ENCODE measurements at places on chromosomes 7 and 10. TPM values are rescaled to one million over a fixed set of nuclear protein-coding genes. Genes with fewer than 3 reads are reported as not detected.

DNA sequence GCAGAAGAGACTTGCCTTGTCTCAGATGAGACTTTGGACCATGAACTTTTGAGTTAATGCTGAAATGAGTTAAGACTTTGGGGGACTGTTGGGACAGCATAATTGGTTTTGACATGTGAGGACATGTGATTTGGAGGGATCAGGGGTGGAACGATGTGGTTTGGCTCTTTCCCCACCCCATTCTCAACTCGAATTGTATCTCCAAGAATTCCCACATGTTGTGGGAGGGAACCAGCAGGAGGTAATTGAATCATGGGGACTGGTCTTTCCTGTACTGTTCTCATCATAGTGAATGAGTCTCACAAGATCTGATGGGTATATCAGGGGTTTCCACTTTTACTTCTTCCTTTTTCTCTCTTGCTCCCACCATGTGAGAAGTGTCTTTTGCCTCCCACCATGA lies 229.7 kb upstream of the KCND2 start:
- no peak for DNase-seq
- H3K27me3 ChIP-seq: 0 out of 2 replicates have a peak, but pooled peaks cover 4% of the 10 kb centered on the region
- no peak overlapping the region for H3K27ac ChIP-seq
- no peaks in the 10 kb centered on the region for H3K4me1 ChIP-seq

GRCh38 chr7:139159900-139160675 lies 50.6 kb upstream of the ZC3HAV1 start:
- H3K4me1 ChIP-seq: no peaks in the 10 kb centered on the region
- H3K27ac ChIP-seq: no peak overlapping the region
- H3K27me3 ChIP-seq: no peaks in the 10 kb centered on the region
- DNase-seq: no peak
- H3K4me3 ChIP-seq: no peak overlapping the region
- H3K36me3 ChIP-seq: no peaks in the 10 kb centered on the region

GRCh38 chr7:44707558-44708230 lies 41.0 kb upstream of the ZMIZ2 start:
- no peaks in the 10 kb centered on the region for H3K4me1 ChIP-seq
- no peaks in the 10 kb centered on the region for H3K27me3 ChIP-seq
- no peak overlapping the region for H3K27ac ChIP-seq
- H3K4me3 ChIP-seq: no peak overlapping the region
- DNase-seq: no peak

DNA sequence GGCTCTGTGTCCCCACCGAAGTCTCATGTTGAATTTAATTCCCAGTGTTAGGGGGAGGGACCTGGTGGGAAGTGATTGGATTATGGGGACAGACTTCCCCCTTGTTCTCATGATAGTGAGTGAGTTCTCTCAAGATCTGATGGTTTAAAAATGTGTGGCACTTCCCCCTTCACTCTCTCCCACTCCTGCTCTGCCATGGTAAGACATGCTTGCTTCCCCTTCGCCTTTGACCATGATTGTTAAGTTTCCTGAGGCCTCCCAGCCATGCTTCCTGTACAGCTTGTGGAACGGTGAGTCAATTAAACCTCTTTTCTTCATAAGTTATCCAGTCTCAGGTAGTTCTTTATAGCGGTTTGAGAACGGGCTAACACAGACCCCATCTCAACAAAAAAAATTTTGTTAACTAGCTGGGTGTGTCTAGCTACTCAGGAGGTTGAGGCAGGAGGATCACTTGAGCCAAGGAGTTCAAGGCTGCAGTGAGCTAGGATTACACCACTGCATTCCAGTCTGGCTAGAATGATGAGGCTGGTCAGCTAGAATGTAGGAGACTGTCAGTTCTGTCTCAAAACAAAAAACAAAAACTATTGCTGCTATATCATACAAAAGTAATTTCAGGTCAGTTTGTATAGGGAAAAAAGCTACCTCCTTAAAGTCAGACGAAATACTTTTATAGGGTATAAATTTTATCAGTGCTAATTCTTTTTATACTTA lies 57.7 kb downstream of the ATAD1 start:
- H3K36me3 ChIP-seq: no peaks in the 10 kb centered on the region
- no peaks in the 10 kb centered on the region for H3K4me1 ChIP-seq
- no peak overlapping the region for H3K27ac ChIP-seq
- no peak for DNase-seq

DNA sequence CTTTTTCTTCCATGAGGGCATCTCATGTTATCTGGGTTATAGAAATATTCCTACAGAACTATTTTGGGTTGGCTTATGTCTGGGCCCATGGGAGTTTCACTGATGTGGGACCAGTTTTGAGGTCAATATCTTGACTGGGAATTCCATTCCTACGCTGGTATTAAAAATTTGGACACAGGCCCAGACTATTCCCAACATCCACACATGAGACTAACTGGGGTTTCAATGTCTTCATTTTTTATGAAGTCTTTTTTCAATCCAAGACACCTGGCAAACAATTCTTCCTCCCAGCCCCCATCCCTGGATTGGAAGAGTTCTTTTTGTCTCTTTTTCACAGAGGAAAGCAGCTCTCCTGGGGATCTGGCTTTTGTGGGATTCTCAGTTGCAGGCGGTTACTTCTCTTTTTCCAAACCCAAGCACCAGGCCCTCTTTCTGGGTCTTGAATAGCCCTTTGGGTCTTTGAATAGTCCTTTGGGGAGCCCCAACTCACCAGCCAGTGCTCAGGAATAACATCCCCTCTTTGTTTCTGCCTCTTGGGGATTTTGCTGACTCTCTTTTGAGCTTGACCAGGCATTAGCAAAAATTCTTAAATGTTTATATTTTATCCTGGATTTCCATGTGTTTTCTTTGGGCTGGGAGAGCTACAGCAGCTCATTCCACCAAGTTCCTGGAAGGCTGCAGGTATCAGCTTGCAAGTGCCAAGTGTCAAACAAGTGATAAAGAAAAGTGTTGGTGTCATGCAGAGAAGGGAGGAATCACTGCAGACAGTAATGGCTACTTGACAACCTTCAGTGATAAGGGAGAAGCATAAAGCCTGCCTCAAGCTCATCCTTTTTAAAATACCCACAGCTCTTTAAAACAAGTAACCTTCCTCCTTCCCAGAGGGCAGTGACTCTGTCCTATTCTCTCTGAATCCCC lies 234.3 kb downstream of the ADAM12 start:
- peaks cover 12% of the 10 kb centered on the region for H3K4me1 ChIP-seq
- H3K36me3 ChIP-seq: no peaks in the 10 kb centered on the region
- H3K27me3 ChIP-seq: no peaks in the 10 kb centered on the region
- no peak overlapping the region for H3K27ac ChIP-seq
- DNase-seq: no peak
- H3K4me3 ChIP-seq: no peak overlapping the region

- no peaks in the 10 kb centered on the region for H3K36me3 ChIP-seq
- no peak overlapping the region for H3K27ac ChIP-seq
- no peak overlapping the region for H3K4me3 ChIP-seq
- no peaks in the 10 kb centered on the region for H3K4me1 ChIP-seq
These were observed 90.8 kb downstream of the AGMO start for GRCh38 chr7:15470825-15471668.

DNA sequence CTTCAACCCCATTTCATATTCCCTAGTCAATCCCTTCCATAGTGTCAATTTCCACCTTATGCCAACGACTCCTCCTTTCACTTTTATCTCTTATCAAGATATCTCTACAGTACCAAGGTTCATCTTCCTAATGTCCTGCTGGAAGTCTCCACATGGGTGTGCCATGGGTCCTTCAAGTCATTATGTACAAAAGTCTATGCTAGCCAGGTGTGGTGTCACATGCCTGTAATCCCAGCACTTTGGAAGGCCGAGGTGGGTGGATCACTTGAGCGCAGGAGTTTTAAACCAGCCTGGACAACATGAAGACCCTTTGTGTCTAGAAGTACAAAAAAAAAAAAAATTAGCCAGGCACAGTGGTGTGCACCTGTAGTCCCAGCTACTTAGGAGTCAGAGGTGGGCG lies 47.6 kb downstream of the PRTFDC1 start:
- H3K27ac ChIP-seq: no peak overlapping the region
- no peak overlapping the region for H3K4me3 ChIP-seq
- H3K27me3 ChIP-seq: no peaks in the 10 kb centered on the region
- peaks cover 9% of the 10 kb centered on the region for H3K4me1 ChIP-seq

- no peak overlapping the region for H3K4me3 ChIP-seq
- no peak for DNase-seq
- H3K36me3 ChIP-seq: no peaks in the 10 kb centered on the region
- H3K4me1 ChIP-seq: peaks cover 20% of the 10 kb centered on the region
These were observed 90.4 kb downstream of the SPAG6 start for GRCh38 chr10:22435650-22436049.

- peak overlapping the region; percentile 23 for H3K4me3 ChIP-seq
- peaks cover 10% of the 10 kb centered on the region for H3K4me1 ChIP-seq
- peak overlapping the region; percentile 24 for H3K27ac ChIP-seq
- no peaks in the 10 kb centered on the region for H3K27me3 ChIP-seq
These were observed 628.8 kb downstream of the SUGCT start for GRCh38 chr7:40763319-40764287.

- no peak for DNase-seq
- H3K4me1 ChIP-seq: no peaks in the 10 kb centered on the region
- H3K27ac ChIP-seq: no peak overlapping the region
- H3K27me3 ChIP-seq: no peaks in the 10 kb centered on the region
These were observed 597 bp downstream of the APBB1IP start for GRCh38 chr10:26438534-26439341.

DNA sequence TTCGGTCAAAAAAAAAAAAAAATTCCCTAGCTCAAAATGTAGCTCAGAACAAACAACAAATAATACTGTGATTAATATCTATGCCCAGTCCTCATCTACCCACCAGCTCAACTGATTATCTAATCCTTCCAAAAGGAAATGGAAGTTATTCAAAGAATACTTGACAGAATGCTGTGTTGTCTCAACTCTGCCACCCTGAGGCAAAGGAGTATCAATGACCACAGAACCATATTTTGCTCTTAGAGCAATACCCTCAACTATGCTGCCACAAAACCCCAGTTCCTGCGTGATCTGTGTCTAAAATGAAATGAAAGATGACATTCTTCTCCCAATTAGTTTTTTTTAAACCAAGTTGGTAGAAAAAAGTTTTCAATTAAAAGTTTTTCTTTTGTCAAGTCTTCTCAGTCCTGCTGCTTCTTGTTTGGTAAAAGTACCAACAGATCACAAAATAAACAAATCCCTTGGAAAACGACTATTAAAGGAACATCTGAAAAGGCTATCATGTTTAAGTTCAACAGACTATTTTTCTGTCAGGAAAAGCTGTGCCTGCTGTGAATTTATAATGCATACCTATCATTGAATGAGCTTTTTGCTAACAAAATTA lies 21.6 kb downstream of the RBM28 start:
- DNase-seq: peak; percentile 55
- H3K36me3 ChIP-seq: peaks cover 72% of the 10 kb centered on the region
- no peak overlapping the region for H3K4me3 ChIP-seq

- DNase-seq: peak; percentile 93
- no peaks in the 10 kb centered on the region for H3K36me3 ChIP-seq
- H3K27me3 ChIP-seq: no peaks in the 10 kb centered on the region
- no peak overlapping the region for H3K4me3 ChIP-seq
- peak overlapping the region; percentile 74 for H3K27ac ChIP-seq
These were observed 225.0 kb downstream of the CELF2 start for GRCh38 chr10:11242443-11243387.

- no peak for DNase-seq
- no peak overlapping the region for H3K27ac ChIP-seq
- no peaks in the 10 kb centered on the region for H3K27me3 ChIP-seq
- H3K36me3 ChIP-seq: no peaks in the 10 kb centered on the region
These were observed 16.2 kb upstream of the TNRC18 start for GRCh38 chr7:5439572-5440496.

Gene PPP1R9A
- 21.8 TPM for total RNA-seq

Gene EGR2
- 1.3 TPM for total RNA-seq

Gene RELN
- total RNA-seq: 59.0 TPM

Gene SMO
- total RNA-seq: 40.5 TPM

Gene SPDYE1
- not detected for total RNA-seq

Gene SPDYE16
- total RNA-seq: not detected

Gene STAG3
- 1.3 TPM for total RNA-seq

Gene ARHGAP19
- 29.2 TPM for total RNA-seq

Gene GPR85
- total RNA-seq: 13.2 TPM

Gene C1QL3
- not detected for total RNA-seq
